NCI-H1048 (cell line): ENCODE measurements at places on chromosomes 3 and 15.

- DNase-seq = no peak
Observed at GRCh38 chr15:69508659-69509058, 56.0 kb downstream of the RPLP1 start.

GRCh38 chr3:149536429-149536828 lies 61.9 kb downstream of the TM4SF4 start:
- no peak for DNase-seq

- no peak for DNase-seq
Observed at GRCh38 chr3:152266221-152266995, 2.3 kb upstream of the MBNL1 start.

- no peak for DNase-seq
Observed at GRCh38 chr3:156251424-156251823, 131.0 kb downstream of the KCNAB1 start.

DNA sequence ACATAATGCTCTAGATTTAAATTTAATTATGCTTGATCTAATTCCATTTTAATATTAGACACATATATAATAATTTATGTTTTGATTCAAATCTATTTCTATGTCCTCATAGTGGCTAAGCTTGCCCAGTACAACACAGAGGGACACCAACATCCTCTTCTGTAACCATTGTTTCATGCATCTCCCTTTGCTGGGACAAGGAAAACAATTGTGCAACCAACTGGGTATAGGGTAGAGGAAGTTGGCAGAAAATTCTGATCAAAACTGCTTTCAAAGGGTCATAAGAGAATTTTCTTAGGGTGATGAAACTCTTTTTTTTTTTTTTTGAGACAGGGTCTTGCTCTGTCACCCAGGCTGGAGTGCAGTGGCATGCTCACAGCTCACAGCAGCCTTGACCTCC lies 121.4 kb upstream of the SGO1 start:
- no peak for DNase-seq

DNA sequence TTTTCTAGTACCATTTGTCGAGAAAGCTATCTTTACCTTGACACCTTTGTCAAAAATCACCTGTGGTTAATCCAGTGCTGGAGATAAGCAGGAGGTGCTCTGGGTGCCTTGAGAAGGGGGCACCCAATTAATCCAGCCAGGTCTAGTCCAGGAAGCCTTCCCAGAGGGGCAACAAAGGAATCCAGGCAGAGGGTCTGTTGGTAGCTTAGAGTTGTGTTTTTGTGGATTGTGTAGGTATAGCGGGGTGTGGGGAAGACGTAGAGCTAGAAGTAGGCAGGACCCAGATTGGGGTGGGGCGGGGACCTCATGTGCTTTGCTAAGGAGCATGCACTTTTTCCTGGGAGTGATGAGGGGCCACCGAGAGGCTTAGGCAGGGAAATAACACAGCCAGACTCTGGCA lies 6.0 kb upstream of the PIGZ start:
- no peak for DNase-seq
